ENCODE measurements at places on chromosomes 12 and 14.

- no peak for DNase-seq
Measured at GRCh38 chr14:65041434-65041915, 54.8 kb downstream of the FNTB start.

DNA sequence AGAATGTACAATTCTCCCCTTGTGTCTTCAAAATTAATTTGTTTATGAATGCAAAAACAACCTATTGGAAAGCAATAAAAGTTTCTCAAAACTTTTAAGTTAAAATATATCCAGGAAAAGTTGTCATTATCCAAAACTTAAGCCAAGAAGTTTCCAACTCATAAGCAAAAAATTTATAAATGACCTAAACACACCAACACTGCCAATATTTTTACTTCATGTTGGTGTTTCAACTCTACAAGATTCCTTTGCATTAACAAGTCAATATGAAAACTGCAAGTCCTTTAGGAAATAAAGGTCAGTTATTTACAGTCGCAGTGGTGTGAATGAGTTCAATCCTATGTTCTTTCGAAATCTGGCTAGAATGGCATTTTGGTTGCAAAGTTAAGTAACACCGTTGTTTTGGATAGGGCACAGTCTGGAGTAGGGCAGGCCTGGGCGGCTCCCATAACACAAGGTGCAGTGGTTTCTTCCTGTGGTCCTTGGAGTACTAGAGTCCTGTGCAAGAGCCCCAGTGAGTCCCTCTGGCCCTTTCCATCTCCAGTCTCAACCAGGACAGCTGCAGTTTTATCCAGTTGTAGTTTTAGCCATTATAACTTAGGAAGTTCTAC is 151.4 kb downstream of the MED13L start:
- no peak for DNase-seq

GRCh38 chr14:31945074-31945613 is 132.0 kb upstream of the ARHGAP5 start:
- DNase-seq, result no peak

DNA sequence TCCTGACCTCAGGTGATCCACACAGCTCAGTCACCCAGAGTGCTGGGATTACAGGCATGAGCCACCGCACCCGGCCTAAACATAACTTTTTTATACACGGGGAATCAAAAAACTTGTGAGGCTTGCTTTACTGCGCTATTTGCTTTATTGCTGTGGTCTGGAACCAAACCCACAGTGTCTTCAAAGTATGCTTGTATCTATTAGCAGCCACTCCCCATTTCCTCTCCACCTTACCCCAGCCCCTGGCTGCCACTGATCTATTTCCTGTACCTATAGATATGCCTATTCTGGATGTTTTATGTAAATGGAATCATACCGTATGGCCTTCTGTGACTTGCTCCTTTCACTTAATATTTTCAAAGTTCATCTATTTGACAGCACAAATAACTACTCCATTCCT is 233.4 kb downstream of the BMP4 start:
- DNase-seq, result no peak

DNA sequence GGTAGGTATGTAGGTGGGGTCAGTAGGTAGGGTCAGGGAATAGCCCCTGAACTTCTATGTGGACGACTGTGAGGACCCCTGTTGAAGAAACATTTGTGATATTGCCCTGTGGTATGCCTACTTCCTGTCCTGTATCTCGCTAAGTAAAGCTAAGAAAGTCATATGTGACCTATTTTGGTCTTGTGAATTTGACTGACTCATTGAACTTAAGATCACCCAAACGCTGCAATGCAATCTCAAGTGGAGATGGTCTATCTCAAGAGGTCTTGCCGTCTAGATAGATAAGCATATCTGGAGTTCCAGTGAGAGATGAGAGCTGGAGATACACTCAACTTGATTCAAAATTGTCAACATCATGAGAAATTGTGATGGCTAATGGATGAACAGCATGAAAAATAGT is 73.8 kb downstream of the TRAFD1 start:
- no peak for DNase-seq

- no peak for DNase-seq
Measured at GRCh38 chr12:60684988-60685655, 1089.3 kb downstream of the SLC16A7 start.

DNA sequence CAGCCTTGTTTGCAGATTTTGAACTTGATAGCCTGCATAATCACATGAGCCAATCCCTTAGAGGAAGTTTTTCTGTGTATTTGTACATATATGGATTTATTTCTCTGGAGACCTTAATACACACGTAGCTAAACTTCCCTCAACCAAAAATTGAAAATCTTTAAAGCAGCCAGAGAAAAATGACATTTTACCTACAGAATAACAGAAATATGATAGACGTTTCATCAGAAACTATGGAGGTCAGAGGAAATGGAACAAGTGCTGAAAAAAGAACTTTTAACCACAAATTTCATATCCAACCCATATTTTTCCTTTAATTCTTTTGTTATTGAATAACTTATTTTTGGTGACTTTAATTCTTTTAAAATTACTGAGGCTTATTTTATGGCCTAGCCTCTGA is 177.7 kb downstream of the CCDC91 start:
- no peak for DNase-seq

GRCh38 chr12:75271576-75271975 is 58.5 kb downstream of the CAPS2 start:
- no peak for DNase-seq

- no peak for DNase-seq
Measured at GRCh38 chr12:79322905-79323304, 367.9 kb downstream of the PAWR start.

DNA sequence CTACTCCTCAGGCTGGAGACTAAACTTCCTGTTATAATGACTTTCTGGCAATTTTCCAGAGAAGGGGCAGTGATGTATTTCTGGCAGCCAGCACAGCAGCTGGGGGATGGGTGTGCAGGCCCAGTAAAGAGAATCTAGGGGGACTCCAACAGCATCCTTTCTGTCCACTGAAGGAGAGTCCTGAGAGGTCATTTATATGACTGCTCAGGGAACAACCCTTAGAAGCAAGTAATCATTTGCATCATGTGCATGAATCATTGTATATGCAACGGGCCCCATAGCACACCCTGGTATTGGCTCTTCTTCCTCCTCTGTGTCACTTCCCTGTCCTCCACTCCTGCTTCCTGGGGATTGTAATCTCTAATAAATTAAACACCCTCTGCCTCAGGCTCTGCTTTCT is 493.8 kb downstream of the RPS29 start:
- DNase-seq, result no peak

DNA sequence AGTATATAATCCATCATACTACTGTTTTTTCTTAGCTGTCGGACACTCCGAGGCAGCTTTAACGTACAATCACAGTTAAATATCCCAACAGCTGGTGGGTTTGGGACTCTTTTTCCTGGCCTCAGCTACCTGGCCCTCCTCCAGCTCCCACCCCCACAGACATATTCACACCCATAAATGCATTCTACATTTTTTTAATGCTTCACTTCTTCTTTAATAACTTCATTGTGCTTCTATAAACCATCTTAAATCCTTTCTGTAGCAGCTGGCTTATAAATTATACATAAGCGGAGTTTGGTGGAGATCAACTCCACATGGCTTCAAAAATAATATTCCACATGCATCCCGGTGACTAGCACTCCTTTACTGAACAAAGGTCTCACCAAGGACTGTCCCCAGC is 33.3 kb downstream of the TDG start:
- no peak for DNase-seq

GRCh38 chr14:87994974-87995373 is 2.0 kb upstream of the GALC start:
- DNase-seq, result no peak

- DNase-seq, result peak; percentile 78
Measured at GRCh38 chr12:131104463-131105350, 151.0 kb downstream of the ADGRD1 start.
